Thoracic aorta (tissue), 2 donors: ENCODE measurements at places on chromosomes 11 and 22.

DNA sequence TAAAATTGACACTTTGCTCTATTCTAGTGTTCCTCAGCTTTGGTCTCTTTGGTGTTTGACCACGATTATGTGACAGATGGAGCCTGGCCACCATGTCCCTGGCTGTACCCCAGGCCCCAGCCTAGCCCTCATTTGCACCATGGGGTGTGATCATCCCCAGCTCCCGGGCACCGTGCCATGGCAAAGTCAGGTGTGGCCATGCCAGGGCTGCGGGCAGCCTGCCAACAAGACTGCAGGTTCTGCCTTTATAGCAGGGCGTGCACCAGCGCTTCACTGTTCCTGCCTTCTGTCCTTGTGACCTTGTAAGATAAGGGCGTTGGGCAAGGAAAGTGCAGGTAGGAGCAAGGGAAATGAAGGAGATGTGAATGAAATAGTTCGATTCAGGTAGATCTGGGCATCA lies 22.4 kb upstream of the APOBEC3A start:
- no peak for DNase-seq
- no peaks in the 10 kb centered on the region for H3K36me3 ChIP-seq
- H3K27ac ChIP-seq = no peak overlapping the region
- no peaks in the 10 kb centered on the region for H3K4me1 ChIP-seq
- H3K4me3 ChIP-seq = no peak overlapping the region

- H3K27me3 ChIP-seq = no peaks in the 10 kb centered on the region
- H3K4me3 ChIP-seq = peak overlapping the region; percentile 36
- peak overlapping the region; percentile 77 for H3K27ac ChIP-seq
- no peaks in the 10 kb centered on the region for H3K36me3 ChIP-seq
- H3K4me1 ChIP-seq = peaks cover 12% of the 10 kb centered on the region
These were observed 27.9 kb upstream of the SMPD1 start for GRCh38 chr11:6362185-6362872.

DNA sequence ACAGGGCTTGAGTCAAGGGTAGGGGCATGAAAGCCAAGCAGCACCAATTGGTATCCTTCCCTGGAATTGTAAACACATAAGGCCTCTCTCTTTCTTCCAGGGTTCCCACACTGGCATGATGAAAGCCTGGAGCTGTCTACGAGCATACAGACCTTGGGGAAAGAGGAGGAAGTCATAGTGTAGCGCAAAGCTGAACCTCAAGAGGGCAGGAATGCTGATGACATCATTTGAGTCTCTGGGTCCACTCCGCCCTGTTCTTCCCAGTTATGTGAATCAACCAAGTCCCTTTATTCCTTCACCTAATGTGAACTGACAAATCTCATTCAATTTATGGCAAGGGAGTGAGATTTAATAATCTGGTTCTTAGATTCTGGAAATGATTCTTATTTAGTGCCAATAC lies 266.4 kb upstream of the NCAM1 start:
- H3K4me3 ChIP-seq = no peak overlapping the region
- no peaks in the 10 kb centered on the region for H3K4me1 ChIP-seq
- H3K36me3 ChIP-seq = no peaks in the 10 kb centered on the region
- no peaks in the 10 kb centered on the region for H3K27me3 ChIP-seq
- no peak for DNase-seq

DNA sequence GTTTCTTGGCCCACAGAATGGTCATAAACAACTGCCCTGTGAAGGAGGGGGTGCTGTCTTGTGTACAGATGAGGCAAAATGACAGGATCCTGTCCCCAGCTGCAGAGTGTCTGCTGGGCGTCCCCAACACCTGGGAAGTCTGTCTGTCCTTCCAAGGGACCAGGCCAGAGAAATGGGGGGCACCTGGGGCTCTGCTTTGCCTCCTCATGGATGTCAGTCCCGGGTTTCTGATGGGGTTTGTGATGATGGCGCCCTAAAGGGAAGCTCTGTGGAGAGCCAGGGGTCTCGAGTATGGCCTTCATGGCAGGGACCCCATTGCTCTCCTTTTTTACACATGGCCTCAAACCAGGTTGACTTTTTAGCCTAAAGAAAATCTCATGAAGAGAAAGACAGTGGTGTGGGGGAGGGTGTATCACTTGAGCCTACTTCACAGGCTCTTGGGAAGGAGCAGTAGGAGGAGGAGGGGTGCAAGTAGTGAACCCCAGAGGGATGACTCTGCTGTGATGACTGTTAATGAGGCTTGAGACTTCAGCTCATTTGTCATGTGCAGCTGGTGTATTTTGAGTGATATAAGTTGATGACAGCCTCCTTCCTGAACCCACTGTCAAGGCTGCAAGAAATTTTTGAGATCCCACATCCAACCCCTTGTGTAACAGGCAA lies 40.6 kb upstream of the TUB start:
- H3K27ac ChIP-seq = no peak overlapping the region
- DNase-seq = no peak
- H3K4me3 ChIP-seq = no peak overlapping the region
- no peaks in the 10 kb centered on the region for H3K27me3 ChIP-seq

DNA sequence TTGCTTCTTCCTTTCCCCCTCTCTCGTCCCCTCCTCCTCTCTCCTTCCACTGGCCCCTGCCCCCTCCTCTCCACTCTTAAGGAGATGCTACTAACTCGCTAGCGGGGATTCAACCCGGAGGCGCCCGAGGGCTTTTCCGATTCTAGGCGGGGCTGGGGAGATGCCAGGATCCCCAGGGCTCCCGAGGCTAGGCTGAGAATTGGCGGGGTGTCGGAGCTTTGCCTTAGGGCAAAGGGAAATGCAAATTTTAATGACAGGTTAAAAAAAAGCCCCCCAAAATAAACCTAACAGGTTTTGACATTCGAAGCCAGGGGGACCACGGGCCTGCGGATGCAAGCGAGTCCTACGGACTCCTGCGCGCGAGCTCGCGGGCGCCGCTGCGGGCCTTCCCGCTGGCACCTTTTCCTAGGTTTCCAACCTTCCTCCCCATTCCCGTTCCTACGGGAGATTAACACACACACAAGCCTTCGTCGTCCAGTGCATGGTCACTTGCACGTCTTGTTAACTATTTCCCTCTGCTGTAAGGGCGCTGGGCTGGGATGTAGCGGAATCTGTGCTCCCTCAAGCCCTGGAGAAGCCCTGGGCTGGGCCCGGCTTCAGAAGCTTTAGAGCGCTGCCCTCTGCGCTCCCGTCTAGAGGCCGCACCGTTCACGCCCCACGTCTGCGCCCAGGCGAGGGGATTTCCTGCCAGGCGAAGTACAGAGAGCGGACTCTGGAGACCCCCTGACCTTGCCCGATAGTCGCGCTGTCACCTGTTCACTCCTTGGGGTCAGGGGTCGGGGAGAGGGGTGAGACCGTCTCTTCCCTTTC lies 729 bp upstream of the ALX4 start:
- no peaks in the 10 kb centered on the region for H3K36me3 ChIP-seq
- H3K27ac ChIP-seq = no peak overlapping the region
- no peak for DNase-seq
- H3K4me1 ChIP-seq = peaks cover 17% of the 10 kb centered on the region
- peak overlapping the region; percentile 65 for H3K4me3 ChIP-seq

- H3K4me1 ChIP-seq = no peaks in the 10 kb centered on the region
- no peaks in the 10 kb centered on the region for H3K36me3 ChIP-seq
- DNase-seq = no peak
- H3K27ac ChIP-seq = no peak overlapping the region
- no peaks in the 10 kb centered on the region for H3K27me3 ChIP-seq
These were observed 153.0 kb upstream of the LRRC4C start for GRCh38 chr11:41612415-41612814.

DNA sequence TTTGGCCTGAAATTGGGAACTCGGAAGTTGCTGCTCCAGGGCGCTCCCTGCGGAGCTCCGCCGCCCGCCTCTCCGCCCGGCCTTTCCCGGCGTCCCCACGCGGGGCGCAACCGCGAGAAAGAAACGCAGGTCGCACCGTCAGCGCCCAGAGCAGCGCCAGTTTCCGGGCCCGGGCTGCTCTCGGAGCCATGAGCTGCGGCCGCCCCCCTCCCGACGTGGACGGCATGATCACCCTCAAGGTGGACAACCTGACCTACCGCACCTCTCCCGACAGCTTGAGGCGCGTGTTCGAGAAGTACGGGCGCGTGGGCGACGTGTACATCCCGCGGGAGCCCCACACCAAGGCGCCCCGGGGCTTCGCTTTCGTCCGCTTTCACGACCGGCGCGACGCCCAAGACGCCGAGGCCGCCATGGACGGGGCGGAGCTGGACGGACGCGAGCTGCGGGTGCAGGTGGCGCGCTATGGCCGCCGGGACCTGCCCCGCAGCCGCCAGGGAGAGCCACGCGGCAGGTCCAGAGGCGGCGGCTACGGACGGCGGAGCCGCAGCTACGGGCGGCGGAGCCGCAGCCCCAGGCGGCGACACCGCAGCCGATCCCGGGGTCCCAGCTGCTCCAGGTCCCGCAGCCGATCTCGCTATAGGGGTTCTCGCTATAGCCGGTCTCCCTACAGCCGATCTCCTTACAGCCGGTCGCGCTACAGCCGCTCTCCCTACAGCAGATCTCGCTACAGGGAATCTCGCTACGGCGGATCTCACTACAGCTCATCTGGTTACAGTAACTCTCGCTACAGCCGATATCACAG lies 521 bp downstream of the SRSF8 start:
- peaks cover 19% of the 10 kb centered on the region for H3K4me1 ChIP-seq
- no peaks in the 10 kb centered on the region for H3K36me3 ChIP-seq

- no peak overlapping the region for H3K4me3 ChIP-seq
- no peak for DNase-seq
- H3K36me3 ChIP-seq = no peaks in the 10 kb centered on the region
- H3K4me1 ChIP-seq = no peaks in the 10 kb centered on the region
- H3K27ac ChIP-seq = no peak overlapping the region
- H3K27me3 ChIP-seq = no peaks in the 10 kb centered on the region
These were observed 45.4 kb upstream of the CALCB start for GRCh38 chr11:15027956-15028355.

DNA sequence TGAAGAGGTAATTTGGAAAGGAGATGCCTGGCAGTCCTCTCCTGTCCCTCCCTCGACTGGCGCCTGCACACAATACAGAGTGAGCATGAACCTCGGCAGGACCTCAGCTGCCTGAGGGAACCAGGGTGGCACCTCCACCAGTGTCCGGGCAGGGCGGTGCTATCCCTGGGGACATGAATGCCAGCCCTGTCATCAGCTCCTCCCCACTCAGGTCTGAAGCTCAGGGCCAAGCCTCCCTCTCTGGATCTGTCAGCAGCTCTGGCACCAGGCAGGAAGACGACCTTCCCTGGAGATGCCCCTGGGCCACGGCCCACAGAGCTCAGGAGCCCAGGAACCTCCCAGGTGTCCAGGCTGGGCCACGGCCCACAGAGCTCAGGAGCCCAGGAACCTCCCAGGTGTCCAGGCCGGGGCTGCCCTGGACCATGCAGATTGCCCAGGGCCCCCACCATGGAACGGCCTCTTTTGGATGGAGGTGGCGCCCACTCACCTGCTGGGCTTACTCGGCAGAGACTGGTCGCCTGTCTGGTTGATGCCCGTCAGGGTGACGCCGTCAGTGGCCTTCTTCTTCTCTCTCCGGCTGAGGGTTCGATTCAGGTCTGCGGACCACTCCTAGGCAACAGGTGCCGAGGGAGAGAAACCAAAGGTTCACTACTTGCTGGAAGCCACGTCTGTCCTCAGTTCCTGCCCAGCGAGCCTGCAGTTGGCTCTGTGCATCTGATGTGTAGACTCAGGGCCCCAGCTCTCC lies 21.7 kb upstream of the ARFGAP3 start:
- H3K4me3 ChIP-seq = no peak overlapping the region
- H3K4me1 ChIP-seq = no peaks in the 10 kb centered on the region
- H3K36me3 ChIP-seq = peaks cover 83% of the 10 kb centered on the region
- DNase-seq = no peak
- no peaks in the 10 kb centered on the region for H3K27me3 ChIP-seq

DNA sequence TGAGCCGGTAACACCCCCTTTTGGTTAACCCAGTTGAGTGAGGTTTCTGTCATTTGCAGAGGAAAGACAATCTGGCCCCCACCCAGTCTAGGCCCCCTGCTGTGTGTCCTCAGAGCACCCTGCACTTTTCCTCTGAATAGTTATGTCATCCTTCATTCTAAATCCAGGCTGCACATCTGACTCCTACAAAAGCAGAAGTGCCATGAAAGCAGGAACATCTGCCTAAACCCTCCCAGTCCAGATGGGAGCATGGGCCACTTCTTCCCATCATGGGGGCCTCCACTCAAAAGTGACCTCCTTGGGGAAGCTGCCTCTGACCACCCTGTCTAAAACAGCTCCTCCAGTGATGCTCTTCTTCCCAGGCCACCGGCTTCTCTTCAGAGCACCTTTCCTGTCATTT lies 53.7 kb upstream of the HMGXB4 start:
- no peaks in the 10 kb centered on the region for H3K27me3 ChIP-seq
- H3K4me3 ChIP-seq = no peak overlapping the region
- no peak for DNase-seq

DNA sequence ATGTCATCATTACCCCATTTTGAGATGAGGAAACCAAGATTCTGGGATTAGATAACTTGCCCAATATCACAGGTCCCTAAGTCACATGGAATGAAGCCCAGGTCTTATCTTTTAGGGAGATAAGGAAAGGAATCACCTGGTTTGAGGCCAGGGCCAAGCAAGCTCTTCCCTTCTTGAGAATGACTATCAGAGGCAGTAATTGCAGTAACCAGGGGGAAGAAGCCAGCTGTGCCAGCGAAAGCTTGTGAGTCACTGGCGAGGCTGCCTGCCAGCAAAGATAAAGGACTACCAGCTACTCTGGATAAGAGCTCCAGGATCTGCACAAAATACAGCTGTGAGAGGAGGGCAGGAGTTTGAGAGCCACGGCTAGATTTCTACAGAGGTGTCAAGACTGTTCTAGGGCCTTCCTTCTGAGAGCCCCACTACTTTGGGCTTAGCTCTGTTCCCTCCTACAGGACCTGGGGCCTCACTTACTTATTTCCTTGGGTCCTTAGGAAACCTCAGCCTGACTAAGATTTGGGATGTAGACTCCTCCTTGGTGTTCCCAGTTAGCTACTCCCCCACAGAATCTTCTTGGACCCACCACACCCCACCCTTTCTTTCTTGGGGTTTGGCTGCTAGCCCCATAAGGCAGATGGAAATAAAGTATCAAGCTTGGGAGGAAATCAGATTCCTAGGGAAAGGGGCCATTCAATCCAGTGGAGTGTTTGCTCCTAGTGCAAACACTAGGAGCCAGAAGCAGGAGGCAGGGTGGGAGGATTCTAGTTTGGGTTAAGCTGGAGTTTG lies 9.7 kb upstream of the CCKBR start:
- no peaks in the 10 kb centered on the region for H3K27me3 ChIP-seq
- no peak for DNase-seq
- no peaks in the 10 kb centered on the region for H3K36me3 ChIP-seq
- H3K4me1 ChIP-seq = no peaks in the 10 kb centered on the region
- H3K27ac ChIP-seq = peak overlapping the region; percentile 15

- H3K4me3 ChIP-seq = no peak overlapping the region
- H3K4me1 ChIP-seq = no peaks in the 10 kb centered on the region
- H3K27me3 ChIP-seq = no peaks in the 10 kb centered on the region
- H3K36me3 ChIP-seq = no peaks in the 10 kb centered on the region
These were observed 571.8 kb downstream of the OPCML start for GRCh38 chr11:132960273-132961078.

DNA sequence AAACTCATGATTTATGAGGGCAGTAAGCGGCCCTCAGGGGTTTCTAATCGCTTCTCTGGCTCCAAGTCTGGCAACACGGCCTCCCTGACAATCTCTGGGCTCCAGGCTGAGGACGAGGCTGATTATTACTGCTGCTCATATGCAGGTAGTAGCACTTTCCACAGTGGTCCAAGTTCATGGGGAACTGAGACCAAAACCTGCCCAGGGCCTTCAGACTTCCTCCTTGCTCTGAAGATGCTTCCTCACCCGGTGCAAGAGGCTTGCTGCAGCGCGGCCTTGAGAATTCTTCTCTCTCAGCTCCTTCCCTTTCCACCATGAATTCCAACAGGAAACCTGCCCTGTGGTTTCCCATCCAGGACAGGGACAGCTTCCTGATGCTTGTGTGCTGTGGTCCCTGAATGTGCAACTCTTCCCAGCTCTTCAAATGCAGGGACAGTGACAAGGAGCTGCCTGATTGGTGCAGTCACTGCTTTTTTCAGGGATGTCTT lies 53.9 kb downstream of the GGTLC2 start:
- no peak for DNase-seq
- H3K4me3 ChIP-seq = no peak overlapping the region
- H3K4me1 ChIP-seq = no peaks in the 10 kb centered on the region
- H3K36me3 ChIP-seq = no peaks in the 10 kb centered on the region
- no peak overlapping the region for H3K27ac ChIP-seq
